Stimulated activated CD8-positive, alpha-beta memory T cell treated with anti-CD3 and anti-CD28 coated beads, Interleukin-4, amount 100 ng/mL, for 4 hours (primary cell): ENCODE measurements at places on chromosomes 2 and 18.

- no peak for DNase-seq
Observed at GRCh38 chr2:142791335-142791734, 86.1 kb upstream of the KYNU start.

- no peak for DNase-seq
Observed at GRCh38 chr2:189512879-189513278, 67.7 kb downstream of the SLC40A1 start.

GRCh38 chr18:9292047-9292446, 42.5 kb upstream of the TWSG1 start:
- no peak for DNase-seq

- DNase-seq: no peak
Observed at GRCh38 chr2:104781151-104781550, 72.8 kb upstream of the POU3F3 start.

DNA sequence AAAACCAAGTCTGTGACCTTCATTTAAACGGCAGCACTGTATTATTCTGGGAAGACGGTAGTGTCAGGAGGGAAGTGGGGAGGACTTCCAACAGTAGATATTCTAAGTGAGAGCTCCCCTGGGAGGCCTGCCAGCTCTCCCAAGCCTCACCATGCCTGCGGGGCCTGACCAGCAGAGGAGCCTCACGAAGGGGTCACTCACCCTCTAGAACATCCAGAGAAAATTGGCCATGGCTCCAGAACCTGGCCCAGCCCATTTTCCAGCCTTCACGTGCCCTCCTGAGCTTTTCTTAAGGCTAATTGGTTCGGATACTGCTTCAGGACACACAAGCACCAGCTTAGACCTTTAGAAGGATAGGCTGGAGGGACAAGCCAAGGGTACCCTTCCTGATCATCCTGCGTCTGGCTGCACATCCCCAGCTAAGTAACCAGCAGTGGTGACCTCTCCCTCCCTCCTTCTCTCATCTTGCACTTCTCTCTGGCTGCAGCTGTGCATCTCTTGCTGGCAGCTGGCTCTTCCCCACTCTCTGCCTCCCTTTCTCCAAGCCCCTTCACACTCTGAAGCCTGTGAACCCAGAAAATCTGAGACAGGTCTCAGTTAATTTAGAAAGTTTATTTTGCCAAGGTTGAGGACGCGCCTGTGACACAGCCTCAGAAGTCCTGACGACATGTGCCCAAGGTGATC, 120.1 kb upstream of the PKDCC start:
- no peak for DNase-seq

DNA sequence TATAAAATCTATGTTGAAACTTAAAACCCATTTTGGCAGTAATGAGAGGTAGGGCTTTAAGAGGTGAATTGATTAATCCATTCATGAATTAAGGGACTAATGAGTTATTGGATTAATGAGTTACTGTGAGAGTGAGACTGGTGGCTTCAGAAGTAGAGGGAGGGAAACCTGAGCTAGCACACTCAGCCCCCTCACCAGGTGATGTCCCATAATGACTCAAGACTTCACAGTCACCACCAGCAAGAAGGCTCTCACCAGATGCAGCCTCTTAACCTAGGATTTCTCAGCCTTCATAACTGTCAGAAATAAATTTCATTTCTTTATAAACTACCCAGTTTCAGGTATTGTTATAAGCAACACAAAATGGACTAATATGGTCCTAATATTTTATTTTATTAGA, 621.7 kb upstream of the ACVR2A start:
- no peak for DNase-seq

GRCh38 chr2:157244691-157245090, 12.8 kb upstream of the GALNT5 start:
- no peak for DNase-seq

GRCh38 chr2:203582468-203582867, 47.4 kb upstream of the RAPH1 start:
- no peak for DNase-seq

GRCh38 chr2:200695191-200695590, 109.4 kb downstream of the AOX1 start:
- DNase-seq: no peak

DNA sequence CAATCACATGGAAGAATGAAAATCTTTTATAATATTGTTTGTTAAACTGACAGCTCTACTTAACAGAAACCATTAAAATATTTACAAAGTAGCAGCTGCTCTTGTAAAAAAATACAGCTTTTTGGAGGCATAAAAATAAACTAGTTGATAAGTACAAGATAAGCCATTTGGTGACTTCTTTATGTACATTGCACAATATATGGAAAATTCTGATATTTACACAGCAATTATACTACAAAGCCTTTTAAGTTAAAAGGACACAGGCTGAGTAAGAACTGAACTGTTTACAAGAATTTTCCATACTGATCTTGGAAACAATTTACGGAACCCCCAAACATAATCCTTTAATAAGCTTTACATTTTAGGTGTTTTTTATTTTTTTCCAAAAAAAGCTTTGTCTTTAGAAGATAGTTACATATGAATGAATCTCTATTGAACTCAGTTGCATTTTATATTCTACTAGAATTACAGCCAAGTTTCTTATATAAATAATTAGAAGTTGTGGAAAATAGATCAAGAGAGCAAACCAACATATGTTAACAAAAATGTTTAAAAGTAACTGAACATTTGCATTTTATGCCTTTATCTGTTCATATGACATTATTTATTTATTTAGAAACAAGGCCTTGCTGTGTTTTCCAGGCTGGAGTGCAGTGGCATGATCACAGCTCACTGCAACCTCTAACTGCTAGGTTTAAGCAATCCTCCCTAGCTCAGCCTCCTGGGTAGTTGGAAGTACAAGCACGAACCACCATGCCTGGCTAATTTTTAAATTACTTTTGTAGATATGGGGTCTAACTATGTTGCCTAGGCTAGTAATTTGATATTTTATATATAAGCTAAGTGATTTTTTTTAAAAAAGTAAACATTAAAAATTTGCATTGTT, 142.5 kb downstream of the OTX1 start:
- DNase-seq: no peak

GRCh38 chr18:6939972-6940371, 177.6 kb downstream of the LAMA1 start:
- DNase-seq: no peak

GRCh38 chr2:215542690-215543089, 106.8 kb upstream of the FN1 start:
- no peak for DNase-seq

GRCh38 chr2:98806236-98806697, 75.3 kb upstream of the MGAT4A start:
- no peak for DNase-seq

- DNase-seq: no peak
Observed at GRCh38 chr18:9898792-9899549, 13.2 kb downstream of the TXNDC2 start.

- DNase-seq: no peak
Observed at GRCh38 chr2:188878716-188879115, 95.5 kb upstream of the COL3A1 start.

GRCh38 chr2:65071499-65072180, 15.4 kb downstream of the CEP68 start:
- no peak for DNase-seq

- DNase-seq: no peak
Observed at GRCh38 chr2:189285962-189286645, 106.5 kb upstream of the COL5A2 start.

- no peak for DNase-seq
Observed at GRCh38 chr2:109385506-109385905, 228.3 kb downstream of the SEPTIN10 start.

- no peak for DNase-seq
Observed at GRCh38 chr2:68458981-68459380, 8.1 kb downstream of the FBXO48 start.

GRCh38 chr2:11377928-11378545, 33.6 kb upstream of the ROCK2 start:
- DNase-seq: no peak

DNA sequence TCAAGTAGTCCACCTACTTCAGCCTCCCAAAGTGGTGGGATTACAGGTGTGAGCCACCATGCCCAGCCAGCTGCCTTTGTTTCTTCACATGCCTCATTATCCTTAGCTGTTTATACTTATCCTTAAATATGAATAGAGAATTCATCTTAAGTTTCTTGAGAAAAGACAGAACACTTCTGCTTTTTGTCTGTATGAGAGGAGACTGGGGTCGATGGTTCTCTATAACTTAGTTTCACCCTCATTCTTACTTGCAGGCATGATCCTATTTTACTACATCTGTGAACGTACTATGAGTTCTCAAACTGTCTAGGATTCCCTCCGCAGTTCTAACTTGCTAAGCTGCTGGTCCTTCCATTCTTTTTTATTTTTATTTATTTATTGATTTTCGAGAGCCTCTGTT, 20.4 kb downstream of the PPM1B start:
- DNase-seq: no peak

- DNase-seq: no peak
Observed at GRCh38 chr18:5673616-5674015, 129.8 kb upstream of the EPB41L3 start.

DNA sequence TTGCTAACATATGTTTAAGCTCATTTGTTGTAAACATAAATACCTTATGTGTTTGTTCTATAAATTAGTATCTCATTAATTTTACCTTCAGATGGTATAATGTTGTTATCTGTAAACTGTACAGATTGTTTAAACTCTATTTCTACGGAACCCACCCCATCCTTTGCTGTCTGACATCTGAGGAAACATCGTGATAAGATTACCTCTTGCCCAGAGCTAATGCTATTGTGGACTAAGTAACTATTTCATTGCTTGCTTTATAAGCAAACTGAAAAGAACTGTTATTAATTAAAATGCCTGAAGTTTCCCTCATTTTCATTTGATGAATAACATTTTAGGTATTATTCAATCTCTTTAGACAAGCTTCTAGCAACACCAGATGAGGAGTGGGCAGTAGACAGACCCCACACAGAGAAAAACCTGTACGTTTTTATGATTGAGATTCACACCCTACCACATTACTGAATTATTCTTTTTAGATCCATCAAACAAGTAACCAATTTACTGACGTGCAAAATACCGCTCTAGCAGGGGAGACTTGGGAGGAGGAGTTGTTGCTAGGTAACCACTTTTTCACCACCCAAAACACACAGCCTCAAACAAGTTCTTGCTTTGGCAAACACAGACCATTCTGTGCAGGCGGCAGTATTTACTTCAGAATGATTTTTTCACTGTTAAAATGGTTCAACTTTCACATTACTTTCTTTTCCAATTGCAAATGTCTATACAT, 1.9 kb upstream of the SYT4 start:
- DNase-seq: no peak

DNA sequence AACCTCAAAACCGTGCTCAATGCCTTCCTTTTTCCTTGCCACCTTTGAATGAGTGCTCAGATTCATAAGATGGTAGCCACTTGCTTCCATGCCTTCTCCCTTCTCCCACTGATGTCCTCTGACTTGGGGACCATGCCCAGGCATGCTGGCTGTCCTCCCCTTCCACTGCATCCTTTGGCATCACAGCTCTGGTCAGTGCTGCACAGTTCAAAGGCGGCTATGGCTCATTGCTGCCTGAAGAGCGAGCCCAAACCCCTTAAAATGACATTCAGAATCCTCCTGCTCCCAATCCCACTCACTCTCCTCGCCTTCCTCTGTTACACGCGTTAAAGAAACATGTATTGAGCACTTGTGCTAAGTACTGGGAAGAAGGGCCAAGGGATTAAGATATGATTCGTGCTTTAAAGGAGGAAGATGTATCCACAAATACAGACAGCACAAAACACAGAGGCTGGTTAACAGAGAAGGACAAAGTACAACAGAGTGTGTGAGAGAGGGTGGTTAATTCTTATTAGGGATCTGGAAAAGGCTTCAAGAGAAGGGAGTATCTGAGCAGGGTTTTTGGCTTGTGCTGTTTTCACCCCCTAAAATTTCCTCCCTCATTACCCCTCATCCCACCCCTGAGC, 81.8 kb downstream of the CERKL start:
- no peak for DNase-seq

- no peak for DNase-seq
Observed at GRCh38 chr2:230934231-230935129, 9.4 kb upstream of the GPR55 start.

DNA sequence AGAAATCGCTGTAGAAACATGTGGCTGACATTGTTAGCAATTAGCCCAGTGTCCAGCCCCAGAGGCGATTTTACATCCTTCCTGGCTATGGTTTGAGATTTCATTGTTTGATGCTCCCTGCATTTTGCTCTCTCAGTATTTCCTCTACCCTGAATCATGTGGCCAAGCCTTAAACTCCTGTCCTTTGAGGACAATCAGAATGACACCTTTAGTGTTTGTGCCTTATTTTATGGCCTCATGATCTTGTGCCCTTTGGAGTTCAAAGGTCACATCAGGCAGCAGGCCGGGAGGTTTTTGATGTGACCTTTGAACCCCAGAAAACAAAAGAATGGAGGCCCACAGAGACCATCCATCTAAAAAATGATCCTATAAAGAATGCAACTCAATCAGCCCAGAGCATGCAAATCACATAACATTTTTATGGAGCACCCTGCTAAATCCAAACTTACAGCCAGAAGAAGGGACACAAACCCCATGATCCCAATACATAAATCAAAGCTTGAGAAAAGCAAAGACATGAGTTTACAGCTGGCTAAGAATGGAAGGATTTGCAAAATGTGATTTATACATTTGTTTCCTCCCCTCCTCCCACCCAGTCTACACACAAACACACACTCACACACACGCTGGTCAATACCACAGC, 52.5 kb downstream of the FECH start:
- no peak for DNase-seq

DNA sequence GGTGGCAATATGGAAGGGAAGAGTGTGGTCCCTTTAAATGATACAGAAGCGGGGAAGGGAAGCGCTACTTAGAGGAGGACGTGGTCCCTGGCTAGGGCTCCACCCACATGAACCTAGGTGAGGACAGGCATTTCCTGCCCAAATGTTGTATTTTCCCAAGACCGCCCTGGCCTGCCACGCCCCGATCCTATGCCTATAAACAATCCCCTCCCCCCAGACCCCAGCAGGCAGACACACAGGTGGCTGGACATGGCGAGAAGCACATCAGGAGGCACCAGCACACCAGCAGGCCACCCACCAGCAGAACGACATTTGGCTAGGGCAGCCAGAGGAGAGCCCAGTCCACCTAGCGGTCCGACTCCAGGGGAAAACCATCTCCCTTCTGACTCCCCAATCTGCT, 47.2 kb downstream of the METTL8 start:
- no peak for DNase-seq
